Bronchial epithelial cell (primary cell): ENCODE measurements at places on chromosomes 4 and X. TPM values are rescaled to one million over a fixed set of nuclear protein-coding genes. Genes with fewer than 3 reads are reported as not detected.

Gene IL2
- not detected in 2 replicates for total RNA-seq

Gene CLDN22
- total RNA-seq: not detected in 2 replicates

Gene CTAG1B
- total RNA-seq: not detected in 2 replicates

Gene PHKA1
- total RNA-seq: 13.4 and 15.5 TPM in 2 replicates

Gene BMP3
- under 0.01 and 0.38 TPM in 2 replicates for total RNA-seq

DNA sequence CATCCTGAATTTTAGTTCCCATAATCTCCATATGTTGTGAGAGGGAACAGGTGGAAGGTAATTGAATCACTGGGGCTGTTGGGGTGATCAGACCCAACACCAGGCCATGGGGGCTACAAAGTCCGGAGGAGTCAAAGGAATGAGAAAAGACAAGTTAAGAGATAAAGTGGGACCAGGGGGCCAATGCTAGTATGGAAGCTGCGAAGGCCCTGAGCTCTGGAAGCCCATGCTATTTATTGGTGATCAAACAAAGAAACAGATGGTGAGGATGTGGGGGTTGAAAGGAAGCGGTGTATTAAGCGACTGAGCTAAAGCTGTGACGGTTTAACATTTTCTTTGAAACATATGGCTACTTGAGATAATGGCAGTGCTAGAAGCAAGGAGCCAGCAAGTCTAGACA is 132.8 kb downstream of the PDGFC start:
- DNase-seq: no peak

GRCh38 chrX:19563746-19564145 is 48.4 kb upstream of the MAP3K15 start:
- DNase-seq: no peak

GRCh38 chr4:171235521-171235920 is 577.7 kb upstream of the GALNTL6 start:
- no peak for DNase-seq

DNA sequence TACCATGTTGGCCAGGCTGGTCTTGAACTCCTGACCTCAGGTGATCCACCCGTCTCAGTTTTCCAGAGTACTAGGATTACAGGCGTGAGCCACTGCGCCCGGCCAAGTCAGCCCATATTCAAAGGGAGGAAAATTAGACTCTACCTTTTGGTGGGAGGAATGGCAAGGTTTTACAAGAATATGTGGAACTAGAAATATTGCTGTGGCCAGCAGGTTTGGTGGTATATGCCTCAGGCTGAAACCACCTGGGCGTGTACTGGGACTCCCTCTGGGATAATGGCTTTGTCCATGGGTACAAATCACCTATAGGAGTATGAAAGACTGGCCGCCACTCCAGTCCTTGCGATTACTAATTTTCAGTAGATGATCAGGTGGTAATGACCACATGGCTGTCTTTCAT is 32.4 kb downstream of the SAT1 start:
- no peak for DNase-seq

- peak; percentile 90 for DNase-seq
These were observed 21.8 kb upstream of the CXCL6 start for GRCh38 chr4:73814679-73815078.

DNA sequence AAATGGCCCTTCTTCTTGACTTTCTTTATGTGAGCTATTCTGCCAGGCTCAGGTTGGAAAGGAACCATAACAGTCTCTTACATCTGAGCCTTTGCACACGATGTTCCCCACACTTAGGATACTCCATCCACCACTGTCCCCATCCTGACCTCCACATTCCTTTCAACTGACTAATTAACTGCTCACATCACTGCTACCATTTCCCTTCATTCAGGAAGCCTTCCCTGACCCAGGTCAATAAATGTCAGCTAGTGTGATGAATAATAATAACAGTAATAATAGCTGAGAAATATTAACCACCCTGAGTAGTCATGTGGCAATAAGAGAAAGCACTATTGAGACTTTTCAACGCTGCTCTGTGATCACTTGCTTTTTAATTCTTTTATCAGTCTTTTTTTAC is 291.7 kb downstream of the KCNIP4 start:
- peak; percentile 75 for DNase-seq

DNA sequence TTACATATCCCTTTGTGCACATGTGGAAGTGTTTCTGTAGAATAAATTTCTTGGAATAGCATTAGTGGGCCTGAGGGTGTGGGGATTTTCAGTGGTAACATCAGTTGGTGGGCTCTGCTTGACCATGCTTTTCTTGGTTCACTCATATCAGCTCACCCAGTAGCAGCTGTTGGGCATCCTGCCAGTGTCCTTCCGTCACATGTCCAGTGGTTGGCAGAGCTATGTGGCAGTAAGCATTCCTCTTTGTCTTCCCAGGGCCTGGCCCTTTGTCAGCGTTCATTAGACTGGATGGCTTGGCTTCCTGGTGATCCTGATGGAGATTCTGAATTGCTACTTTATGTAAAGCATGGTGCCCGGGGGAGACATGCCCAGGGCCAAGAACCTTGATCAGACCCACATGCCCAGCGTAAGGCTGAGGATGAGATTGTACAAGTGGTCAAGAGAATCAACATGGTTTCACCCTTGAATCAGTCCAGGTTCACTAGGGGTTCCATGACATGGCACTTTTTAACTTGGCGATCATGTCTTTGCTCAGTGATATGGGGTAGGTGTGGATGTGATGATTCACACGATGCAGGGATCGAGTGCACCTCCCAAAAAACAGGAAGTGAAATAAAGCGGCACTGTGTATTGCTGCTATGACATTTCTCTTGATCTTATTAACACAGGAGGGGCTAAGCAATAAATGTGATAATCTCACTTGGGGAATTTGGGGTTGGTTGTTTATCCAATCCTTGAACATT is 72.1 kb upstream of the IGFBP7 start:
- DNase-seq: no peak

DNA sequence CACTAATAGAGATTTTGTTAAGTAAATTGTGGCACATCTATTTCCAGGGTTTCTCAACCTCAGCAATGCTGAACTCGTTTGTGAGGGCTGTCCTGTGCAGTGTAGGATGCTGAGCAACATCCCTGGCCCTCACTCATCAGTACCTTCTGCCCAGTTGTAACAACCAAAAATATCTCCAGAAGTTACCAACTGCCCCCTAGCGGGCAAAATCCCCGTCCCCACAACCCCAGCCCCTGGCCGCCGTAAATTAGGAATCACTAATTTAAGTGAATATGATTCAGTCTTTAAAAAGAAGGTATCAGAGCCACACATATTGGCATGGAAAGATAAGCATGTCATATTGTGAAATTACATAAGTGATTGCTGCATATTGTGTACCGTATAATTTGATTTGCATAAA is 123.4 kb downstream of the ASB9 start:
- no peak for DNase-seq

DNA sequence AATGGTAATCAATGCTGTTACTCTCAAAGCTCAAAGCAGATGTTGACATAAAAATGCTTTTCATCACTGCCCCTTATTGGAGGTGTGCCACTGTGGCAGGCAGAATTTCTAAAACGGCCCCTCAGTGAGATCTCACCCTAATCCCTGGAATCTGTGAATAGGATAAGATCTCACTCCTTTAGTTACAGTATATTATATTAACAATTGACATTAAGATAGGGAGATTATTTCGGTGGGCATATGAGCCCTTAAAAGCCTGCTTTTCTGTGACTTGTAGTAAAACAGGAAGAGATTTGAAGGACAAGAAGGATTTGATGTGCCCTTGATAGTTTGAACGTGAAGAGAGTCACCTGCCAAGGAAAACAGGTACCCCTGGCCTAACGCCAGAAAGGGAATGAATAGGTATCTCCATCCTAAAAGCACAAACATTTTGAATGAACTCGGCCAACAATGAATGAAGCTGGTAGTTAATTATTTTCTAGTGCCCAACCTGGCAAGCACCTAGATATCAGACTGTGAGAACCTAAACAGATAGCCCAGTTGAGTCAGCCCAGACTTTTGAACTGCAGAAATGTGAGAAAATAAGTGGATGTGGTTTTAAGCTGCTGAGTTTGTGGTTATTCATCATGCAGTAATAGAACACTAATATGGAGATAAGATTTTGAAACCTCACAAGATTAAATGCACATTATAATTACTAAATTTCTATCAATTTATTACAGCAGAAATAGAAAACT is 881.6 kb downstream of the PCDH18 start:
- DNase-seq: peak; percentile 38

DNA sequence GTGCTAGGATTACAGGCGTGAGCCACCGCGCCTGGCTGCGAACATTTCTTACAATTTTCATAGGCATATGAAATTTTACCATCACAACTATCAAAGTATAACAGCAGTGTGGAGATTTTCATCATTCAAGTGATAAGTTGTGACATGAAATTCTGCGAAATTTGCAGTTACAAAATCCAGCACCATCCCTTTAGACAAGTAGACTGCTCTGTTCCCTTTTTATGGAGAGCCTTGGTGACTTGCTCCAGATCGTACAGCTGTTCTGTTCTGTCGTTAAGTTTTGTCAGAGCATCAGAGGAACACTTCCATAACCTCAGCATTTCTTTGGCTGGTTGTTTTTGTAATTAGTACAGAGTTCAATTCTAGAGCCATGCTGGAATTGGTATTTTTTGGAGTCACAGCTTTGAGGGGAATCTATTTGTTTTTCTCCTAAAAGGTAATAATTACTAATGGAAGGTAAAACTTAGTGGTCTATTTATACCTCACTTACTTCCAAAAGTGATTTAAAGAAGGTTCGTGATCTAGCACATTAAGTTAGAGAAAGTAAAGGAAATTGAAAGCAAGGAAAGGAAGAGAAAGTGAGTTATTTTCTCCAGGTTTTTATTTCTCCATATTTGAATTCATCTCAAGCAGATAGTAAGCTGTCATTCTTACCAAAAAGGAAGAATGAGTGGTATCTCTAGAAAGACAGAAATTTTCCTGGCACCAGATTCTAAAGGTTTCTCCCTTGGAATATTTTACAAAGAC is 22.1 kb downstream of the ZRSR2 start:
- DNase-seq: no peak

- no peak for DNase-seq
These were observed 2.3 kb downstream of the SLC10A6 start for GRCh38 chr4:86846921-86847320.

- DNase-seq: no peak
These were observed 233.0 kb upstream of the CLNK start for GRCh38 chr4:10917566-10917965.

- DNase-seq: no peak
These were observed 45.9 kb downstream of the PDLIM5 start for GRCh38 chr4:94497690-94498089.
